ENCODE measurements at places on chromosomes 6 and 20. TPM values are rescaled to one million over a fixed set of nuclear protein-coding genes. Genes with fewer than 3 reads are reported as not detected.
A peak's percentile ranks its signal among the peaks of the same experiment; 100 is the strongest.

The AP5S1 gene
- 17.8 TPM for total RNA-seq

The DAAM2 gene
- 25.9 TPM for total RNA-seq

The SERAC1 gene
- 37.7 TPM for total RNA-seq

DNA sequence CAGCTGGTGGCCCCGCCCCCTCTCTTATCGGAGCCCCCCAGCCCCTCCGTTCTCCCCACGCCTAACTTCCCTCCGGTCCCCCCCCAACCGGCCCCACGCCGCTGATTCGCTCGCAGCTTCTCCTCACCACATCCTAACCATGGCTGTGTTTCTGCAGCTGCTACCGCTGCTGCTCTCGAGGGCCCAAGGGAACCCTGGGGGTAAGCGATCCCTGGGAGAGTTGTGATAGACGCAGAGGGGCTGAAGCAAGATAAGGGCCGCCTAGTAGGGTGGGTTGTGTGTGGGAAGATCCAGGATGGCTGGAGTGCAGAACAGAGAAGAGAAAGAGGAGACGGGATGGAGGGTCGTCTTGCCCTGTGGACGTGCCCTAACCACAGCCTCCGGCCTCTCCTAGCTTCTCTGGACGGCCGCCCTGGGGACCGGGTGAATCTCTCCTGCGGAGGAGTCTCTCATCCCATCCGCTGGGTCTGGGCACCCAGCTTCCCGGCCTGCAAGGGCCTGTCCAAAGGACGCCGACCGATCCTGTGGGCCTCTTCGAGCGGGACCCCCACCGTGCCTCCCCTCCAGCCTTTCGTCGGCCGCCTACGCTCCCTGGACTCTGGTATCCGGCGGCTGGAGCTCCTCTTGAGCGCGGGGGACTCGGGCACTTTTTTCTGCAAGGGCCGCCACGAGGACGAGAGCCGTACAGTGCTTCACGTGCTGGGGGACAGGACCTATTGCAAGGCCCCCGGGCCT, at the start of gene MPIG6B:
TSS of gene MPIG6B (plus strand) at position 129 of the 735 bp plus-strand sequence. CDS start at position 140, 11 bp downstream.
- DNase-seq: no peak

- DNase-seq: peak; percentile 49
Measured at GRCh38 chr6:167872538-167873210, 46.0 kb downstream of the AFDN start.

- peak; percentile 35 for DNase-seq
Measured at GRCh38 chr6:147868427-147869190, 360.1 kb downstream of the SAMD5 start.

DNA sequence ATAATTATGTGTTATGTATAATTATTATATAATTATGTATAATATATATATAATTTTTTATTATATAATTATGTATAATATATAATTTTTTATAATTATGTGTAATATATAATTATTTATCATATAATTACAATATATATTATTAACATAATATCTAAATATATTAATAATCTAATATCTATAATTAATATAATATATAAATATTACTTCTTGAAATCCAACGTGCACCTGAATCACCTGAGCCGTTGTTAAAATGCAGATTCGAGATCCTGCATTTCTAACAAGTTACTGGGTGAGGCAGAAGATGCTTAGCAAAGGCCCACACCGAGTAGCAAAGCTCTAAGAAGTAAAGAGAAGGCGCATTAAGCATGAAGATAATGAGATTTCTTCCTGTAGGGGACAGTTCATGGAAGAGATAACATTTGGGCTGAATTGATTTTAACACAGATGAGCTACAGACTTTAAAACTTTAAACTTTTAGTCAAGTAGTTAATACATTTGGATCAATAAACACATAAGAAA, 406.4 kb upstream of the PLCB4 start:
- DNase-seq: no peak

DNA sequence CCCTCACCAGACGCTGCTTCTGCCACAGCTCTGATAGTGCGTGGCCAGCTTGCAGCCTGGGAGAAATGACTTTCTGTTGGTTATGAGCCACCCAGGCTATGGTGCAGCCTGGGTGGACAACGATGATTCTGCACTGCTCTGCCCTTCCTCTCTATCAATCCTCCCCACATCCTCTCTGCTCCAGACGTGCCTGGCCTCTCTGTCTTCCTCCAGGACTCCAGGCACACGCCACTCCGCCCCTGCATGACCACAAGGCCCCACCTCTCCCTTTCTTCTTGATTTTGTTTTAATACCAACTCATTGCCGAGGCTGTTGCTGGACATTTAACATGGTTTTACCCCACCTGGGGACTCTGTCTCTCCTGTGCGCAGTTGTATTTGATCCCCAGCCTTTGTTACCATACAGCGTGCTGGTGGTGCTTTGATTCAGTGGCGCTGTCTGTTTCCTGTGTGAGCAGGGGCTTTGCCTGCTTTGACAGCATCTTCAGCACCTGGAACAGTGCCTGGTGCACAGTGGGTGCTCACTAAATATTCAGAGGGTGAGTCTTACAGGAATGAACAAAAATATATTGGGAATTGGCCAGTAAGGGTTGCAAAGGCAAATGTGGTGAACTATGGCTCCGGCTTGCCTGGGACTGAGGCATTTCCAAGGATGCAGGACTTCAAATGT, 280.9 kb downstream of the CDH26 start:
- DNase-seq: no peak

GRCh38 chr6:161736781-161737292, 463.0 kb upstream of the AGPAT4 start:
- DNase-seq: no peak

GRCh38 chr6:46772762-46773161, 20.4 kb upstream of the MEP1A start:
- DNase-seq: no peak

The KIF6 gene
- 0.83 TPM for total RNA-seq

The MCHR2 gene
- total RNA-seq: not detected

DNA sequence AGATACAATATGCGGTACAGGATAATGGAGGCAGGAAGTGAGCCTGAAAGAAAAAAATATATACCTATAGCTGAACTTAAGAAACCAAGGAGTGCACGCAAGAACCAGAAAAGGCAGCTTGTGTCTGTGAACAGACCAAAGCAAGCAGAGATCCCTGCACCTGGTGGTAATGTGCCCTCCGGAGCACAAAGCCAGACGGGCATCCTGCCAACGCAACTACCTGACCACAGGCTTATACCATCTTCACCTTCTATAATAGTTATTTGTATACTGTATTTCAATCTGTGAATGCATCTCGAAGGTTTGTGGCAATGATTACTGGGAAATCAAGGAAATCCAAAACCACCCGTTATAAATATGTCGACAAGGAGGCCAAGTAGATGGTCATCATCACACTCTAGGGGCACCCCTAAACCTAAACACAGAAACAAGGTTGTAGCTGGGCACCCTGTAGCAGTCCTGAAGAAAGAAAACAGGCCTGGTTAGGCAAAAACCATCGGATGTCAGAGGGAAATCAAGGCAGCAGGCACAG, 801 bp downstream of the FBXL4 start:
- DNase-seq: peak; percentile 23

- no peak for DNase-seq
Measured at GRCh38 chr6:110067837-110068591, 89.9 kb downstream of the GPR6 start.

The BTN1A1 gene
- total RNA-seq: not detected

All from fibroblast of lung (primary cell).